ENCODE measurements at places on chromosomes 3 and 15.

DNA sequence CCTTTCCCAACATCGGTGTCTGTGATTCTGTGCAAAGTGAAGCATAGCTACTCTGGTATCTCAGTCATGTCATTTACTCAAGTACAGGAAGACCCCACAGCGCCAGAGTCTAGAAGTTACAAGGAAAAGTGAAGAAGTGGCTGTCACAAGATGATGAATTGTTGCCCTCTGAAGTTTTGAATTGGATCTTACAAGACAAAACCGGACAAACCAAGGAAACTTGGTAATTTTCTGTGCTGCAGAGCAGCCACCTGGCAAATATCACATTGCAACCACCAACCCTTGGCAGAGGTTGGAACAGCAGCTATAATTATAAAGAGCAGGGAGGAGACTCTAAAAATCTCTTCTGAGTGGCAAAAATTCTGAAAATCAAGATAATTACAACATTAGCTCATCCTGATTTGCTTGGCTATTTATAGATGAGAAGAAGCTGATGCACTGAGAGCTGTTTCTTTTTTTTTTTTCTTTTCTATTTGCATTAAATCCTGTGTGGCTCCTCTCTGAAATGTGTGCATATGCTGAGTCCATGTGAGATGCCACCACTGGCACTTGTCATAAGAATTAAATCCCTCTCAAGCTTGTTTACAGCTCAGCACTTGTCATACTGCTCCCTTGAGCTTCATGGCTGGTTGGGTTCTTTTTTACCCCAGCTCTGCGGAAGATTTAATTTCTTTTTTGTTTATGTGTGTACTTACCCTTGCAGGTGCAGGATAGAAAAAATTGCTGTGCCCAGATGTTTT lies 68.0 kb upstream of the MNS1 start:
- no peak for DNase-seq

GRCh38 chr3:198017090-198017489 lies 57.1 kb downstream of the LMLN start:
- DNase-seq = no peak

DNA sequence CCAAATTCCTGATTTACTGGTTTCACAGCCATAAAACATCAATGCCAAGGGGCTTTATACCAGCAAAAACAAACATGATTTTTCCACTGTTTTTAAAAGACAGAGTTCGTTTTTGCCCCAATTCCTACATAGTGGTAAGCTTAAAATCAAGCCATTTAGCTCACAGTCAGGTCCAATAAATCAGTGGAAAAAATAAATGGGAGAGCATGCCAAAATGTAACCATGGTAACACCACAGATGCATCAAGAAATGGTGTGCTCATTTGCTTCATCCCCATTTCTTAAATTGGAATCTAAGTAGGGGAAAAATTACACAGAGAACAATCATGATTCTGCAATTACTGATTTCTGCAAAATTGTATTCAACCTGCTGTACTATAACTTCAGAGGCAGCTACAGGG lies 418.8 kb downstream of the MAGI1 start:
- DNase-seq = no peak

- no peak for DNase-seq
Measured at GRCh38 chr3:72232331-72232730, 447.4 kb upstream of the PROK2 start.
